ENCODE measurements at places on chromosomes 5 and 9.

DNA sequence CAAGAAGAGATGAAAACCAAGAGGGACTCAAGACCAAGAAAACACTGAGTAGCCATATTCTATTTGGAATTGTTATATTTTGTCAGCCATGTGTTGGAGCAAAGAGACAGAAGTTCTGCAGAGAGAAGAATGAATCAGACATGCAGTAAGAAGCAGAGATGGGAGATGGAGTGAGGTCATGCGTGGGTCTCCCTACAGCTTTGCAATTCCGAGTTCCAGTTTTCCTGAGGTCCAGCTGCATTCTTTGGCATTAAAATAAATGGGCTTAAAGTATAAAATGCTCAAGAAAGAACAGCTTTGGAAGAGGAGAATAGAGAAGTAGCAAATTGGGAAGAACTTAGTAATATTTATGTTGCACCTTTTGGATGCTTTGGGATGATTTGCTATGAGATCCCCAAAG lies 361.6 kb downstream of the NPR3 start:
- DNase-seq, result no peak

GRCh38 chr9:78695519-78695918 lies 398.6 kb downstream of the PSAT1 start:
- peak; percentile 21 for DNase-seq

GRCh38 chr5:163310997-163311396 lies 126.4 kb upstream of the CCNG1 start:
- DNase-seq, result no peak

DNA sequence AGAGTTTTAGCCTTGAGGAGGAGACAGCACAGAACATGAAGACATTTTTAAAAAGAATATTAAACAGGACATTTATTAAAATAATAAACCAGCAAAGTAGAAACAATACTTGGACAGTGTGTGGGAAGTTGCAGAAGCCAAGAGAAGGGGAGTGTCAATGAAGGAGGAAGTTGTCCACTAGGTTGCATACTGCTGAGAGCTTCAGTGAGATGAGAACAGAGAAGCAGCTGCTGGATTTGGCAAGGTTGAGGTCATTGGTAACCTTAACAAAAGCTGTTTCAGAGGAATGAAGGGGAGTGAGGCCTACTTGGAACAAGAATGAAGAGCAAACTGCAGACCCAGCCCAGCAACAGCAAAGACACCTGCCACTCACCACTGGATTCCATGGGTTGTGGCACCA lies 11.4 kb downstream of the BHMT start:
- no peak for DNase-seq

DNA sequence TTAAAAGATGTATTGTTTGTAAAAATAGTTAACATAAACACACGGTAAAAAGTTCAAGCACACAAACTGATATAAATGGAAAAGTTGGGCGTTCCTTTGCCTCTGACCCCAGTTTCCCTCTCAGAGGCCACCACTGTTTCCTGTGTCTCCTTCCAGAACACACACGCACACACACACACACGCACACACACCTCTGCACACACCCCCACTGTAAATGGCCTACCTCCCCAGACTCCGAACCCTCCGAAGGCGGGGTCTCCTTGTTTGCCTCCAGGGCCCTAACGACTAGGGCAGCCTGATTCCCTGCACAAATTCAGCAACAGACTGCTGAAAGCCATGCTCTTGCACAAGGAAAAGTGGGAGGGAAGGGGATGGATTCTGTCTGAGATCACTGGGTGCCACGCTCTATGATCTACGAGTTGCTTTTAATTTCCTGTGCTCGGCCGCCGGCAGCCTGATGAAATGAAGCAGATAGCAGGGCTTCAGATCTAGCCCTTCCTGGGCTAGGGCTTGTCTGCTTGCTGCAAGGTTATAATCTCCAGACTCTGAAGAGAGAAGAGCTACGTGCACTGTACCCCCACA lies 184.0 kb upstream of the IL12B start:
- no peak for DNase-seq
